Endodermal cell (in vitro differentiated cells): ENCODE measurements at places on chromosomes 3 and 15. TPM values are rescaled to one million over a fixed set of nuclear protein-coding genes. Genes with fewer than 3 reads are reported as not detected.

CLSTN2 gene
- 0.38 and 0.42 TPM in 2 replicates for total RNA-seq

GOLGB1 gene
- total RNA-seq = 49.1 to 53.0 TPM (median 52.3 TPM) in 3 replicates

GRCh38 chr3:135103917-135104316 lies 308.9 kb downstream of the EPHB1 start:
- no peaks in the 10 kb centered on the region for H3K36me3 ChIP-seq
- peaks cover 5% of the 10 kb centered on the region for H3K27me3 ChIP-seq
- no peak for DNase-seq
- no peaks in the 10 kb centered on the region for H3K4me1 ChIP-seq

DNA sequence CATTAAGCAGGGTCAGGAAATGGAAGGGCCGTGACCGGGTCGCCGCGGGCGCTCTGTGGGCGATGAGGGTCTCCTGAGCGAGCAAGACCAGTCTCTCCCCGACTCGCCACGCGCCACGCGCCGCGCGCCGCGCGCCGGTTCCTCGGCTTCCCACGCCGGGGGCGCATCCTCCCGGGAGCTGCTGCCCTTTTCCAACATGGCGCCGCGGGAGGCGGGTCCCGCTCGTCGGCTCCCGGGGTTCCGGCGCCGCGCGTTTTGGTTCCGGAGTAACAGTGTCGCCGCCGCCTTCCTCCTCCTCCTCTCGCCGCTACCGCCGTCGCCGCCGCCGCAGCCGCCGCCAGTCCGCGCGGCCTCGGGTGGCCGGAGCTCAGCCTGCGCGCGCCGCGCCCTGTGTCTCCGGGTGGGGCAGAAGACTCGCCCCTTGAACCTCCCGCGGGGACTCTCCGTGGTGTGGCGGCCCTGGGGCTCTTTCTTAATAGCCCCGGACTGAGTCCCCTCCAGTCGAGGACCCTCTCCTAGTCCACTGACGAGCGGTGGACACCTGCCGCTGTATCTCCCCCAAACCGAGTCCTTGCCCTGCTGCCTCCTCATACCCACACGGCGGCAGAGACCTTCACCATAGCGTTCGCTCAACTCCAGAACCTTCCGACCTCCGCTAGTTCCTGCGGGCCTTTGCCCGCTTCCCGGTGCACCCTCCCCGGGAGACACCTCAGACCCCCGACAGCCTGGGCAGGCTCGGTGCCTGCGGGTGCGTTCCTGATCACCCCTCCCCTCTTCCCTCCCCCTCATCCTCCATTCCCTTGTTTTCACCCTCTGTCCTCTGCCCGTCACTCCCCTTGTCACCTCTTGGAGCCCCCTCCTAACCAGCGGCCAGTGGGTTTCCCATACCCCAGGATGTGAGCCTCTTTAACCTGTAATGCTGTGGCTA lies at the start of gene MAP2K5:
Gene MAP2K5, plus strand, starts transcription at position 284 of the 928 bp plus-strand sequence. Its CDS starts 633 bp downstream, at position 917.
- DNase-seq = peak; percentile 90
- H3K4me3 ChIP-seq = peak within 1 kb of the TSS; percentile 98
- H3K36me3 ChIP-seq = no peaks in the 10 kb centered on the region
- H3K27me3 ChIP-seq = no peaks in the 10 kb centered on the region
- no peak within 1 kb of the TSS for H3K27ac ChIP-seq
- peaks cover 4% of the 10 kb centered on the region for H3K4me1 ChIP-seq

ARHGEF26 gene
- total RNA-seq = 5.4 to 13.9 TPM (median 12.4 TPM) in 3 replicates

GRCh38 chr15:91589360-91589759 lies 264.1 kb upstream of the SLCO3A1 start:
- no peak for DNase-seq
- H3K36me3 ChIP-seq = no peaks in the 10 kb centered on the region
- H3K27ac ChIP-seq = no peak overlapping the region
- H3K27me3 ChIP-seq = no peaks in the 10 kb centered on the region

DNA sequence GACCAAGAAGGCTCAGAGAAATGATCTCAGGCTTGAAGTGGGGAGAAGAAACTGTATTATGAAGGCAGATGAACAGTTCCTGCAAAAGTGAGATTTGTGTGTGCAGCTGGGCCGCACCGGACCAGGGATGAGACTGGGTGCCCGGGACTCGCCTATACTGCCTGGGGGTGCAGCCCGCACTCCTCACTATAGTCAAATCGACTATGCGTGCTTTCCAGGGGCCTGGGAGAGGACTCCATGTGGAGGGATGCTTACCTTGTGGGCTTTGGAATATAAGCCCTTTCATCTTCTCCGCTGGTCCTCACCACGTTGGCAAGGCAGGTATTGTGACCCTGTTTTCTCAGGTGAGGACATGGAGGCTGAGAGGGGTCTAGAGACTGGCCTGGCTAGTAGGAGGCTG lies 32.9 kb upstream of the APOD start:
- H3K36me3 ChIP-seq = no peaks in the 10 kb centered on the region
- no peaks in the 10 kb centered on the region for H3K27me3 ChIP-seq
- no peak overlapping the region for H3K4me3 ChIP-seq
- no peaks in the 10 kb centered on the region for H3K4me1 ChIP-seq
- H3K27ac ChIP-seq = no peak overlapping the region
- peak; percentile 53 for DNase-seq

GRCh38 chr3:30075514-30075913 lies 530.9 kb upstream of the TGFBR2 start:
- peak overlapping the region; percentile 5 for H3K4me3 ChIP-seq
- H3K27ac ChIP-seq = no peak overlapping the region
- H3K36me3 ChIP-seq = no peaks in the 10 kb centered on the region
- H3K27me3 ChIP-seq = no peaks in the 10 kb centered on the region
- peaks cover 8% of the 10 kb centered on the region for H3K4me1 ChIP-seq

- no peak overlapping the region for H3K27ac ChIP-seq
- no peak for DNase-seq
- no peak overlapping the region for H3K4me3 ChIP-seq
- no peaks in the 10 kb centered on the region for H3K4me1 ChIP-seq
- H3K36me3 ChIP-seq = no peaks in the 10 kb centered on the region
- no peaks in the 10 kb centered on the region for H3K27me3 ChIP-seq
Measured at GRCh38 chr15:76799760-76800159, 105.4 kb downstream of the SCAPER start.

DNA sequence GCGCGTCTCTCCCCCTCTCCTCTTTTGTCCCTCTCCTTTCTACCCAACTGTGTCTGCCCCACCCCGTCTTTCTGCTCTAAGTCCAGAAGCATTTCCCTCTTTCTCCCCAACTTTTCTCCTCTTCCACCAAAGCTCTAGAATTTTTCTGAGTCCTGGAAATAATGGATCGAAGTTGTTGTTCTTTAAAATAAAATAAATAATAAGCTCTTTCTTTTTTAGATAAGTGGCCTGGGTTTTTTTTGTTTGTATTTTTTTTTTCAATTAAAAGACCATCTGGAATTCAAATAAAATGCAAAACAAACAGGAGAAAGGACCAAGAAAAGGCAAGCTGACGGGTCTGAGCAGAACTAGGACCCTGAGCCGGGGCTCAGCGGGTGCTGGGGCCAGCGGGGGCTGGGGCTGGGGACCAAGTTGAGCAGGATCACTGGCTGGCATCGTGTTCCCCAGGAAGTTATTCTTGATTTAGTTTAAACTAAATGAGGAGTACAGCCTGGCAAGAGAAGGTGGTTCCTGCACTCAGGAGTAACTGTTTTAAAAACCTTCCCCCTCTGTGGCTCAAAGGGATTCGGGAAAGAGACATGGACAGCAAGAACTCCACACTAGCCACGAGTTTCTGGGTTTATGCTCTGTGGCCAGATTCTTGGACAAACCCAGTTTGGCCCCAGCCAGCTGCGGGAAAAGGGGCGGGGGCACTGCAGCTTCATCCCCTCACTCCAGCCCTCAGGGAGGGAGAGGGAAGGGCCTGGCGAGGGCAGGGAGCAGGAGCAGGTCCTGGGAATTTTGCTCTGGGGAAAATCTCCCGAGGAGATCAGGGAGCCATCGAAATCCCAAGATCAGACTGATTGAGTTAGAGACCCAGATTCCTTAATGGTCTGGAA lies 8.4 kb downstream of the GATA2 start:
- H3K36me3 ChIP-seq = no peaks in the 10 kb centered on the region
- peak; percentile 68 for DNase-seq
- H3K27me3 ChIP-seq = peaks cover 100% of the 10 kb centered on the region
- H3K4me1 ChIP-seq = peaks cover 13% of the 10 kb centered on the region
- H3K4me3 ChIP-seq = no peak overlapping the region

- peak; percentile 21 for DNase-seq
- H3K27me3 ChIP-seq = no peaks in the 10 kb centered on the region
Measured at GRCh38 chr3:42871592-42872196, 4.0 kb downstream of the CYP8B1 start.

GABRR3 gene
- not detected in 2 replicates for total RNA-seq

GRCh38 chr3:158470944-158471638 lies 99.9 kb upstream of the MLF1 start:
- H3K36me3 ChIP-seq = no peaks in the 10 kb centered on the region
- no peaks in the 10 kb centered on the region for H3K27me3 ChIP-seq
- H3K4me1 ChIP-seq = no peaks in the 10 kb centered on the region
- H3K4me3 ChIP-seq = no peak overlapping the region
- H3K27ac ChIP-seq = no peak overlapping the region

LHFPL4 gene
- total RNA-seq = 6.0 to 6.7 TPM (median 6.1 TPM) in 3 replicates

DNA sequence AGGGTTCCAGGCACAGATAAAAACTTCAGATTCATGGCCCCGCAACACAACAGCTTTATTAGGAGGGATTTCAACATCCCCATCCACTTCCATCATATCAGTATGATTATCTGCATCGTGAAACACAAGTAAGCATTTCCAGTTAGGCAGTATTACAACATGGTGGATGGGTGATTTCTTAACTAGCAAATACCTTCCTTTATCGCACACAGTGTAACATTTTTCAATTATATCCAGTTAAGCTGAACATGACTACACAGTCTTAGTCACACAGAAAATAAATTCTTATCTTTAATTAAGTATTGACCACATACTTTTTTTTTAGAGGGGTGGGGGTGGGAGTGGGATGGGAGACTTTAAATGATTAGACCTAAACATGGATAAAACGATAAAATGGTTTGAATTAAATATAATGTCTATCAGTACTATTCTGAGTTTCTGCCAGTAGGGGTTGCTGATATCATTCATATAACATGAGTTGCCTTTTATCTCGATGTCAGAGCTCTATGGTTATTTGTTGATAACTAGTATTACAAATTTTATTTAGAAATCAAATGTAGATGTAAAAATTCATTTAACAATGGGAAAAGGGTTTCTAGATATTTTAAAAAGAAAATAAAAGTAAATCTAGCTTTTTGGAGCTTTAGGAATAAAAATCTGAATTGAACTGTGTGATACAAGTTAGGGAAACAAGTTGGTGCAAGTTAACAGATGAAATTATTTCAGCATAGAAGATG lies 146.6 kb downstream of the TBL1XR1 start:
- no peak overlapping the region for H3K27ac ChIP-seq
- no peak overlapping the region for H3K4me3 ChIP-seq
- no peak for DNase-seq

DNA sequence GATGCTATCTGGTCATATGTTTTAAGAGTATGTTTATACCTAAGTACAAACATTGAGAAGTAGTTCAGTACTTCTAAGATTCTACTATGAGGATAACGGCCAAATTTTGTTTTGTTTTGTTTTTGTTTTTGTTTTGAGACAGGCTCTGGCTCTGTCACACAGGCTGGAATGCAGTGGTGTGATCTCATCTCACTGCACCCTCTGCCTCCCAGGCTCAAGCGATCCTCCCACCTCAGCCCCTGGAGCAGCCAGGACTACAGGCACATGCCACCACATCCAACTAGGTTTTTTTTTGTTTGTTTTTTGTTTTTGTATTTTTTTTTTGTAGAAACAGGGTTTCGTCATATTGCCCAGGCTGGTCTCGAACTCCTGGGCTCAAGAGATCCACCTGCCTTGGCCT lies 47.5 kb upstream of the RPS17 start:
- H3K4me3 ChIP-seq = no peak overlapping the region
- no peaks in the 10 kb centered on the region for H3K36me3 ChIP-seq
- no peak overlapping the region for H3K27ac ChIP-seq
- no peaks in the 10 kb centered on the region for H3K27me3 ChIP-seq
- peak; percentile 77 for DNase-seq

GRCh38 chr15:41017066-41017735 lies 63.9 kb downstream of the CHAC1 start:
- H3K27me3 ChIP-seq = no peaks in the 10 kb centered on the region
- H3K4me1 ChIP-seq = no peaks in the 10 kb centered on the region
- H3K4me3 ChIP-seq = no peak overlapping the region
- peaks cover 89% of the 10 kb centered on the region for H3K36me3 ChIP-seq
- H3K27ac ChIP-seq = no peak overlapping the region

- no peak overlapping the region for H3K4me3 ChIP-seq
- no peaks in the 10 kb centered on the region for H3K27me3 ChIP-seq
- H3K27ac ChIP-seq = no peak overlapping the region
- peaks cover 22% of the 10 kb centered on the region for H3K36me3 ChIP-seq
- H3K4me1 ChIP-seq = peaks cover 24% of the 10 kb centered on the region
Measured at GRCh38 chr3:141243271-141243707, 11.7 kb downstream of the PXYLP1 start.

DNA sequence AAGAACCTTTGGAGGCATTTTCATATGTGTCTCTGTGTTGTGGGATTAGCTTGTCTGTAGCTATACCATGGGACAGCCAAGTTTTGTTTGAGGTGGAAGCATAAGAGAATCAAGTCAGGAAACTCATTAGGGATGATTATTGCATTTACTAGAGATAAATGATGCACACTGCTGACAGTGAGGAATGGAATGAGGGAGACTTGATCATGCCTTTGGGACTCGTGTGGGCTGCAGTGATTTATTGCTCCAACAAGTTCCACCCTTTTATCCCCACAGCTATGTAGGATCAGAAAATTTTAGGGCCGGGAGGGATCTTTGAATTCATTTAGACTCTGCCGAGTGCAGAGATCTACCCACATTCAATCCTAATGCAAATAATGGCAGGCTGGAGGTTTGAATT lies 16.3 kb downstream of the ZNF385D start:
- H3K4me3 ChIP-seq = no peak overlapping the region
- H3K27me3 ChIP-seq = peaks cover 10% of the 10 kb centered on the region
- H3K36me3 ChIP-seq = no peaks in the 10 kb centered on the region
- H3K4me1 ChIP-seq = no peaks in the 10 kb centered on the region
- no peak overlapping the region for H3K27ac ChIP-seq

DNA sequence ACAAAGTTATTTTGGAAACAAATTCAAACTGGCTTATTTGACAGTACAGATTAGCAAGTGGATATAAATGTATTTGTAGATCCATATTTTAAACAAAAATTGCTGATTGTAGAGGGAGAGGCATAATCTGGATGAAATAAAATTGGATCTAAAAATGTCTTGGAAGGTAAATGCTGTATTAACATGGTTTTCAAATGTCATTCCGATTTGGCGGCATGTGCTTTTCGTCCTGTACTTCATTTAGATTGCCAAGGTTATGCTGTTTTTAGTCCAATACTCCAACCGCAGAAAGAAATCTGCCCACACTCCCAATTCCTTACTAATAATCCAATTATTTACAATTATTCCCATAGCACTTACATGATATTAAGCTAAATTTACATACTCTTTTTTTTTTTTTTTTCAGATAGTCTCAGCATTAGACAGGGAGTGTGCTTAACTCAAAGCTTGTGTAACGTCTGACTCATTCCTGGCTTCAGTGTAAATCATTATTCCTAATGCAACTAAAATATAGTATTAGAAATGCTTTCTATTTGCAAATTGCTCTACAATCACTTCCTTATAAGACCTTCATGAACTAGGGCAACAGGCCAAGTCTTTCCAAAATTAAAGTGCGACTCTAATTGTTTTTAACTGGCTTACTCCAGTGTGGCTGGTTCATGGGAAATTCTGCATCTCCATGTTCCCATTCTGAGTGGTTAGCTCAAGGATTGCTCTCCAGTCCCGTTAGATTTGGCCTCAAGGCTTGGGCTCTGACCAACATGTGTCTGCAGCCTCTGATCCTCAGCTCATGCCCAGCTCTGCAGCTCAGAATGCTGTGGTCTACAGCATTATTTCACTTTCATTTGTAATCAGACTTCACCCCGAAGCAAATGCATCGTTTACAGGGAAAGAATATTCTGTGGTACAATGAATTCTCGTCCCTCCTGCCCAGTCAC lies 103.9 kb downstream of the FBN1 start:
- no peak overlapping the region for H3K4me3 ChIP-seq
- no peak overlapping the region for H3K27ac ChIP-seq
- H3K4me1 ChIP-seq = no peaks in the 10 kb centered on the region
- H3K36me3 ChIP-seq = no peaks in the 10 kb centered on the region

HCN4 gene
- total RNA-seq = 0.28 to 0.82 TPM (median 0.80 TPM) in 3 replicates

CCK gene
- total RNA-seq = 0.59 and 0.64 TPM in 2 replicates

DNAH12 gene
- 0.68 to 2.2 TPM (median 2.0 TPM) in 3 replicates for total RNA-seq
